ENCODE measurements at places on chromosomes 12 and 14.
A peak's percentile ranks its signal among the peaks of the same experiment; 100 is the strongest.

GRCh38 chr14:67319142-67319541, 40.5 kb downstream of the ATP6V1D start:
- peak; percentile 5 for DNase-seq

GRCh38 chr14:53956427-53957201, at the start of gene BMP4:
BMP4 (minus strand) TSS chr14:53956825; CDS start chr14:53952222, 4,603 bp downstream.
- DNase-seq, result peak; percentile 85

DNA sequence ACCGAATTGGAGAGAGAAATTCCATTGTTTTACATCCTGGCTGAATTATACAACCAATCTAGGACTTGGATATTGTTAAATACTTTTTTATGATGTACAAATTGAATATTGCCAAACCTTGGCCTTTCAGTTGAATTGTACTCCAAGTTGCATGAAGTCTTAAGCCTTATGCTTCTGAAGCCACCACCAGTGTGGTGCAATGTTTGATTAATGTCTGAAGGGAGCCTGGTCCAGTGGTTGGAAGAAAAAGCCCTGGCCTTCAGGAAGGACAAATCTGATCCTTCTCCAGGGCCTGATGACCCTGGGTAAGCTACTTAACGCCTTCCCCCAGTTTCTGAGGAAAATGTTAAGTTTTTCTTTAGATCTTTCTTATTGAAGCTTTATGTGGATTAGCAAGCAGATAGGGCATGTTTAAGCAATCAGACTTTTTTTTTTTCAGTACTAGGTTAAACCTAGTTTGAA, 72.0 kb downstream of the PAPOLA start:
- no peak for DNase-seq

- no peak for DNase-seq
Measured at GRCh38 chr12:104662908-104663307, 206.2 kb downstream of the CHST11 start.

- peak; percentile 71 for DNase-seq
Measured at GRCh38 chr14:53151523-53152183, 1.5 kb downstream of the DDHD1 start.

GRCh38 chr14:104293851-104294627, 155.7 kb downstream of the KIF26A start:
- DNase-seq, result no peak

GRCh38 chr12:75190846-75191245, 18.8 kb downstream of the KCNC2 start:
- no peak for DNase-seq

- no peak for DNase-seq
Measured at GRCh38 chr12:3251691-3252090, 174.5 kb downstream of the TSPAN9 start.

- DNase-seq, result no peak
Measured at GRCh38 chr12:57055824-57056223, 5.9 kb upstream of the MYO1A start.

DNA sequence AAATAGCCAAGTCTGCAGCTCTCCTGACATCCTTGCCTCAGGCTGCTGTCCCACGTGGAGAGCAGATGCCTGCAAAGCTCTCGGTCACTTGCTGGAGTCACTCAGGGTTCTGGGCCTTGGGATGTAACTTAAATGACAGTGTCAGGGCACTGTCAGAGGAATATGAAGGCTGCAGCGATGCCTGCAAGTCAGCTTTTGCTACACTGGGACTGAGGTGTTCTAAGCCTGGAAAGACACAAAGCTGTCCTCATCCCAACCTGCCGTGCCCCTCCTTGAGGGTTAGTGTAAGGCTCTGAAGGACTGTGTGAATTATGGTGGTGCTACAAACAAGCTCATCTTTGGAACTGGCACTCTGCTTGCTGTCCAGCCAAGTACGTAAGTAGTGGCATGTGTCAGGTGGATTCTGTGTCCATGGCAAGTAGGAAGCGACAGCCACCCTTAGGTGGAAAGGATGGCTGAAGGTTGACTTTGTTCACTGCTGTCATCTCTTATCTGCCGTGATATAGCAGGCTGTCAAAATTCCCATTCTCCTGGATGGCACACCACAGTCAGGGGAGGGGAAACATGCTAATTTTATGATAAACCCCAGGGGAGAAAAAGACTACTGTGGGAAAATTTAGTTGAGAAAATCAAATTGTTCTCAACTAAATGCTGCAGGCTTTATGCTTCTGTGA, 79.9 kb downstream of the DAD1 start:
- DNase-seq, result no peak

GRCh38 chr14:98114946-98115345, 1157.1 kb downstream of the BCL11B start:
- no peak for DNase-seq

- no peak for DNase-seq
Measured at GRCh38 chr12:5013266-5013730, 30.4 kb upstream of the KCNA5 start.

- no peak for DNase-seq
Measured at GRCh38 chr12:118715647-118716046, 265.7 kb upstream of the SRRM4 start.

GRCh38 chr14:24190416-24190815, 1.8 kb upstream of the IPO4 start:
- no peak for DNase-seq

- no peak for DNase-seq
Measured at GRCh38 chr14:74614508-74615495, 2.8 kb upstream of the LTBP2 start.

- no peak for DNase-seq
Measured at GRCh38 chr12:110780448-110780847, 37.8 kb upstream of the PPP1CC start.

- peak; percentile 37 for DNase-seq
Measured at GRCh38 chr12:115174920-115175319, 490.9 kb upstream of the TBX3 start.

DNA sequence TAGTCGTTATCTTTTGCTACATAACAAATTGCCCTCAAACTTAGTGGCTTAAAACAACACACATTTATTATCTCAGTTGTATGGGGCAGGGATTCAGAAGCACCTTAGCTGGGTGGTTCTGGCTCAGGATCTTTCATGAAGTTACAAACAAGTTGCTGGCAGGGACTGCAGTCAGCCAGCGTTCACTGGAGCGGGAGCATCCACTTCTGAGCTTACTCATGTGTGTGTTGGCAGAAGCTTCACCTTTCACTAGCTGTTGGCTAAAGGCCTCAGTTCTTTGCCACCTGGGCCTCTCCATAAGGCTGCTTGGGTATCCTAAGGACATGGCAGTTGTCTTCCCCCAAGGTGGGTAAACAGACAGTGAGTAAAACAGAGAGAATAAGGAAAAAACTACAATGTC, 365.7 kb downstream of the RPS29 start:
- DNase-seq, result no peak

- DNase-seq, result no peak
Measured at GRCh38 chr12:90339837-90340236, 615.1 kb downstream of the CCER1 start.

DNA sequence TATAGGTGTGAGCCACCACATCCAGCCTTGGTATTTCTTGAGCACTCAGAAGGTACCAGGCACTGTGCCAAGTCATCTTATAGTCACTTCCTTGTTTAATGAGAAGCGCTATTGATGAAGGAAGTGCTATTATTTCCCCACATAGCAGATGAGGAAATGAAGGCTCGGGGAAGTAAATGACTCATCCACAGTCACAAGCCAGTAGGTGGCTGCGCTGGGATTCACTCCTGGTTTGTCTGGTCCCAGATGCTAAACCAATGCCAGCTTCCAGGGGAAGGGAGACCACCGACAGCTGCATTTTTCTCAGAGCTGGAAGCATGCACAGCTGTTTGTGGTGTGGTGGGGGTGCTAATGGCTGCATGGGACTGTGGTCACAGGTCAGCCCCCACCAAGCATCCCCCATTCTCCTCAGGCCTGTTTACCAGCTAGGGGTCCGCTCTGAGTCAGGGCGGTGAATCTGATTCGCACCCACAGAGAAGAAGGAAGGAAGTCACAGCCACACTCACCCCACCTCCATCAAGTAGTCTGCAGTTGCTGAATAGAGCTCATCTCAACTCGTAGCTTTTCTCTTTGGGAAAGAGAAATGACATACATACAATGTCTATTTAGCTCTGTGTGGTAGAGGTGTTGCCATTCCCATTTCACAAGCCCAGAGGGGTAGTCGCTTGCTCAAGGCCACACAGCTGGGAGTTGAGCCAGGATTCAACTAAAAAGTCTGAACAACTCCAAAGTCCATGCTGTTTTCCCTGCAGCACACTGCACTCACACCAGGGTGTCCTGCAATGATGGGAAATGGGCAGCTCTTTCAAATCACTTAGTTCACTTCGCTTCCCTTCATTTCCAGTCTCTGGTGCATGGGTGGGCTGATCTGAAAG, 6.3 kb upstream of the LTBP2 start:
- no peak for DNase-seq

GRCh38 chr14:85587151-85587711, 57.3 kb downstream of the FLRT2 start:
- DNase-seq, result no peak

- no peak for DNase-seq
Measured at GRCh38 chr12:58459191-58459590, 461.1 kb downstream of the LRIG3 start.

DNA sequence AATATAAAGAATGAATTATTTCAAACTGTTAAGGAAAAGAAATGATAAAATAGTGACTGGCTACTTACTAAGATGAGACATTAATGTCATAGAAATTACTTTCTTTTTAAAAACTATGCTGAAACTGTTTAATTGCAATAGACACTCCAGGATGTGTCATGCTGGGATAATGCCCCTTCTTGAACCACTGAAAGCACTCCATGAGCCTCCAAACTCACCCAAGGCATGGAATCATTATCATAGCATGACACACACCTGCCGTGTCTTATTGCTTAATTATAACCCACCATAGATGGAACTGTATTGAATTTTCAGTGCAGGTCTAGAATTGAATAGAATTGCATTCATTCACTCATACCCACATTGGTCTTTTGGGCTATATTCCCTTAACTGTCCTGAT, 4.3 kb downstream of the MBIP start:
- no peak for DNase-seq

DNA sequence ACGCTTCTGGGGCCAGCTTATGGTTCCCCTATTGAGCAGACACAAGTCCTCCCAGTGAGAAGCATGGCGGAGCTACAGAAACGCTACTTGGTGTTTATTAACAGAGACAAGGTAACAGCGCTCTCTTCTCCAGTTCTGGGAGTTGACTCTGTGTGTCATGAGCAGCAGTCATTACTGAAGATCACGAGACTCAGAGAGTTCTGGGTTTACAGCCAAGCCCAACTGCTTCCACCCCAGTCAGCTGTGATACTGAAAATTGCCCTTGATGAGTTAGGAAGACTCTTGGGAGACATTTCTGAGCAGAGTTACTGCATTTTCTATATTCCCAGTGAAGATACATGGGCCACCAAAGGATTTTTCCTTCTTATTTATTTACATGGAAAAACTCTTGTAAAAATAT, 48.6 kb downstream of the CFAP251 start:
- DNase-seq, result no peak

DNA sequence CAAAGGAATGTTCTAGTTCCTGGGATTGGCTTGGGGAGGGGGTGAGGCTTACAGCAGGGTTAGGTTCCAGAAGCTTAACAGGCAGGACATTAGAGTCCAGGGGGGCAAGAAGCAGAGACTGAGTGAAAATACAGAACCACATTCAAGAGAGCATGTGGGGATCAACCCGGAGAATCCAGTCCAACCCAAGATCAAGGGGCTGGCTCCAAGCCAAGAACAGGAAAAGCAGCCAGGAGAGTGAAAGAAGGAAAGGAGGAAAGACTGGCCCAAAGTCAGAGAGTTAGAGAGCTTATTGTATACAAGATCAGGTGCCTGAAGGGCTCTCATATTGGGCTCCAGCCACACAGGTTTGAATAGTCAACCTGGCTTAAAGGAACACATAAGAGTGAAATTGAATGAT, 190.3 kb upstream of the CDKN3 start:
- no peak for DNase-seq

DNA sequence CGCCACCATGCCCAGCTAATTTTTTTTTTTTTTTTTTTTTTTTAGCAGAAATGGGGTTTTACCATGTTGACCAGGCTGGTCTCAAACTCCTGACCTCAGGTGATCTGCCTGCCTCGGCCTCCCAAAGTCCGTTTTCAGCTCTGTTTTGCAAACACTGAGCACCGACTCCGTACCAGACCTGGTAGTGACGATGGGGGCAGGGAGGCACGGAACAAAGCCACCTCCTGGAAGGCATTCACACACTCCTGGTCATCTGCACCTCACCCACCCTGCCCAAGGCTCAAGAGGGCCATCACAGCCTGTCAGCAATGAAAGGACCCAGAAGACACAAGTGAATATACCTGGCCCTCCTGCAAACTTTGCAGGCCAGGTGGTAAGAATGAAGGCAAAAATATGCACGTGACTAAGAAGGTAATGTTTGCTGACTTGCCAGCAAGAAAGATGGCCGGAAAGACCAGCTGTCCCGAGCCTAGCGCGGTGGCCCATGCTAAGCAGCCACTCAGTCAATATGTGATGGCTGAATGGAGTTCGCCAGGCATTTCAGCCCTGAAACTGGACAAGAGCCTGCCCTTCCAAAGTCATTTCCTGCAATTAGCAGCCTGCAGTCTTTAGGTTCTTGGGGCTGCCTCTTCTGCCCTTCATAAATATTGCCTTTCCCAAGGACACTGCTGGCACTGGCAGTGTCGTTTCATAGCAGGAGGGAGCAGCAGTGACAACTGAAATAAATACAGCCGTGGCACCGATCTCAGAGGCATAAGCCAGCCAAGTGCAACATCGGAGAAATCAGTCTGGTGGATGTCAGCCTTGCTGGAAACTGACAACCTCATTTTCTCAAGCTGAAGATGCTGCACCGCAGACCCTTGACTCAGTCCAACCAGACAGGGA, 17.6 kb downstream of the MMAB start:
- DNase-seq, result no peak

- DNase-seq, result no peak
Measured at GRCh38 chr12:89650239-89650638, 58.4 kb downstream of the ATP2B1 start.

DNA sequence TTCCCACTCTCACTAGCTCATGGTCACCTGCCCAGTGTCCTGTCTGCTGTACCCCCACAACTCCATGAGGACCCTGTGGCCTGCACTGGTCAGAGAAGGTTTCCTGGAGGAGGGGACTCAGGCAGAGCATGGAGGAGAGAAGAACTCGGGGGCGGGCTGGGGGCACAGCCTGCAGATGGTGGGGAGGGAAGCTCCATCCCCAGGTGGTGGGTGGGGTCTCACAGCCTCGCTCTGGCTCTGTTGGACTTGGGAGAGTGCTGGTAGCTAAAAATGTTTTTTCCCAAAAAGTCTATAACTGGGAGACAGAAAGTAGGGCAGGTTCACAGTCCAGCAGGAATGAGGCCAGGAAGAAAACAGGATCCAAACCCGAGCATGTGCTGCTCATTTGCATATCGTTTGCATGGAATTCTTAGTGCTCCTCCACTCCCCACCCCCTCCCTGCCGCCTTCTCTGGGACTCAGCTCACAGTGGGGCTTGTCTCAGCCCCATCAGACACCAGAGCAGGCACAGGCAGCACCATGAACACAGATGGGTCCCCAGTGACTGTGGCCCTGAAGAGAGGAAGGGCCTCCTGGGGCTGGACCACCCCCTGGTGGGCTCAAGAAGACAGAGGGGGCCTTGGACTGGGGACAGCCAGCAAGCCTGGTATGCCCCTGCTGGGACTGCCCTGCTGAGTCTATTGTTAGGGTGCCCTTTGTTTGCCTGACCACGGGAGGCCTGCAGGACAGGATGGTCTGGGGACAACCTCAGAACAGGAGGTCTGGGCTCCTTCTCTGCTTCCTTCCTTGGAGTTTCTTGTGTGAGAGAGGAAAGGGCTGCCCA, 67.0 kb upstream of the SFSWAP start:
- no peak for DNase-seq

Data from hepatocyte (in vitro differentiated cells).